ENCODE measurements at places on chromosomes 2 and 18.

GRCh38 chr2:121151311-121152109, 133.5 kb downstream of the TFCP2L1 start:
- no peak for DNase-seq

DNA sequence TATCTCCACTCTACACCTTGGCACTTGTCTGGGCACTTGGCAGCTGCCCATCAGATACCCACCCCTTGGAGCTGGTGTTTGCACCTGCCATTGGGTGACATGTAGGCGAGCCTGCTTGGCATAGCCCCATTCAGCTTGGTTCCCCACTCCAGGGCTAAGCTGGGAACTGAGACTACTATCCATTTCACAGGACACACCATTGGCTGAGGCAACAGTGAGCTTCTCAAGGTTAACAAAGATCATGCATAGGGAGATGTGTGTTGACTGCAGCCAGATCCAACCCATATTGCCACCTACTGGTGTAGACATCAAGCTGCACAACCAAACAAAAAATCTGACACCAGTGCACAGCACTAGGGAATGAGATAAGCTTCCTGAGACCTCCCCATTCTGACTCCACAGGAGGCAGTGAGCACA, 1389.8 kb upstream of the TMEFF2 start:
- DNase-seq: no peak

DNA sequence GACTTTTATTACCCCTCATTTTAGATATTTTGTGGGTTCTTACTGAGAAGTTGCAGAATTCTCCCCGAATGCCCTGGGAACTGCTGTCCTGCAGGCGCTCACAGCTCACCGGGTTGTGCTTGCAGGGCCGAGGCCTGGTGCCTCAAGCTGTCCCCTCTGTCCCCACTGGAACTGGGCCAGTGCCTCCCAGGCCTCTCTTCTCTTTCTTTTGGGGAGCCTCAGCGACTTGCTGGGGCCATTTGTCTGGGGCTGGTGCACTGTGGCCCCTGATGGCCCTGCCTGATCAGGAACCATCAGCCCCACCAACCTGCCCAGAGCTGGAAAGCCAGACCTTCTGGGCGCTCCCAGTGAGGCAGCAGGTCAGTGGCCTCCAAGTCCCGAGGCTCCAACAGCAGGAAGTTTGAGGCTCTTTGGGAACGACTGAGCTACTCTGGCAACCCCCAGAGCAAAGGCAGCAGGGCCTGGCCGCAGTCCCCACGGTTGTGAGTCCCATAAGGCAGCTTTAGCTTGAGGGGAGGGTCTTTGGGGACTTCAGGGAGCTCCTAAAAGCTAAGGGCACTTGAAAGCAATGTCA, 14.7 kb upstream of the NEU4 start:
- no peak for DNase-seq

DNA sequence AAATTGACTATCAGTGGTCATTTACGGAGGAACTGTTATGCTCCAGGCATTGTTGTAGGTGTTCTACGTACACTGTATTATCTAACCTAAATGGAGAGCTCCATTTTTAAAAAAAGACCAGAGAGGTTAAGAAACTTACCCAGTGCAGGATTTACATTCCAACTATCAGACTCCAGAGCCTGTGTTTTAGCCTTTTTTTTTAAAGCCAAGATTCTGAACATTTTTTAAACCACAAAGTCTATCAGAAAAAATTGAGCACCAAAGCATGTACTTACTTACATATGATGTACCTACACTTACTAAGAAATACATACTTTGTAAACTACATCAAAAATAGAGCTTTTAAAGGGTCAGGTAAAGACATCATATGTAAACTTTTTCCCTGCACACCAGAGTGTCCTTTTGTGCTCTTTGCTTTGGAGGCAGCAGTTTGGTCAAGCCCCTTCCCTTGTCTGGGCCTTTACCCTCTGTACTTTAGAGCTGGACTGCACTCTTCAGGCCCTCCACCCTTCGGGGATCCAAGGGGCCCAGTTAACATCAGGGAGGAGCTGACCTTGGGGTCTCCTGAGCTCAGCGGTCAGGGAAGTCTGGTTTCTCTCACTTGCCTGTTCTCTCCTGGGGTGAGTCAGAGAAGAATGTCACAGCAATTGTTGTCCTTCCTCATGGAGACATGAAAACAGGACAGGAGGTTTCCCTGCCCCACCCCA, 58.4 kb downstream of the ITGB1BP1 start:
- no peak for DNase-seq

DNA sequence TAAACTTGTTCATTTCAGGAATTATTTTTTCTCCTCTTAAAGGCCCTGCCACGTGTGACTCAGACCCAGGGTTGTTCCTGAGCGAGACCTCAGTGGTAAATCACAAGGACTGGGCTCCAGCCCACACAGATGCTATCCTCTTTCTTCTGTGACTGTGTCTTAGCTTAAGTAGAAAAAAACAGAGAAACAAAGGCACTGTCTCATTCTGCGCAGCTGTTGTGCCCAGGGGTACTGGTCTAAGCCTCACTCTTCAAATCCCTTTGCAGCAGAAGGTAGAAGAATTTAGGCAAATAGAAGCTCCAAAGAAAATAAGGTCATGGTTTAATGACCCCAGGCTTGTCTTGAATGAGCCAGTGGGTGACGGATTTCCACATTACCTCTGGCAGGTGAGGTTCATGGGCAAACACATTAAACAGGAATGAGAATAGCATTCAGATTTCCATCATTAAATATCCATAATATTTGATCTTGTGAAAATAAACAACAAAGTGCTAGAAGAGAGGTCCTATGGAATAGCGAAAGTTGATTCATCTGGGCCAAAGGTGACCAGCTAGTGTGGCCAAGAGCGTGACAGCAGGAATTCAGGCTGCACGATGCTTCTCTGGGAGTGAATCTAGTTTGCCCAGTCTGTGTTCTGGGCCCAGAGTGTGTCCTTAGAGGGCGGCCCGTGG, 63.3 kb downstream of the LIPG start:
- DNase-seq: no peak

- DNase-seq: no peak
These were observed 236.8 kb downstream of the CLIP4 start for GRCh38 chr2:29351916-29352591.

- DNase-seq: no peak
These were observed 688.9 kb upstream of the NRXN1 start for GRCh38 chr2:51720826-51721225.

DNA sequence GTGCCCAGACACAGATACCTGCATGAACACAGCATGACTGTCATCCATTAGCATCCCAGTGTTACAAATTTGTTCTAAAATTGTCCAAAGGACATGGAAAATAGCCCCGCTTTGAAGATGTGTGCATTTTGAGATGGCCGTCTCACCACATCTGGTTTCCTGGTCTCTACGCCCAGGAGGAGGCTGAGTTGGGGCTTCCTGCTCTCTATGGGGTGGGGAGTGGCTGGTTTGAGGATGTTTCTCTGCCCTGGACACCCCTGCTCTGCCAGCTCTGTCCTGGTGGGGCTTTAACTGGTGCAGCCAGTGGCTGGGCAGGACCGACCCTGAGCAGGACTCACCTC, 74.6 kb upstream of the SMAD7 start:
- no peak for DNase-seq

GRCh38 chr2:99238599-99238998, 16.9 kb downstream of the LYG2 start:
- DNase-seq: no peak

DNA sequence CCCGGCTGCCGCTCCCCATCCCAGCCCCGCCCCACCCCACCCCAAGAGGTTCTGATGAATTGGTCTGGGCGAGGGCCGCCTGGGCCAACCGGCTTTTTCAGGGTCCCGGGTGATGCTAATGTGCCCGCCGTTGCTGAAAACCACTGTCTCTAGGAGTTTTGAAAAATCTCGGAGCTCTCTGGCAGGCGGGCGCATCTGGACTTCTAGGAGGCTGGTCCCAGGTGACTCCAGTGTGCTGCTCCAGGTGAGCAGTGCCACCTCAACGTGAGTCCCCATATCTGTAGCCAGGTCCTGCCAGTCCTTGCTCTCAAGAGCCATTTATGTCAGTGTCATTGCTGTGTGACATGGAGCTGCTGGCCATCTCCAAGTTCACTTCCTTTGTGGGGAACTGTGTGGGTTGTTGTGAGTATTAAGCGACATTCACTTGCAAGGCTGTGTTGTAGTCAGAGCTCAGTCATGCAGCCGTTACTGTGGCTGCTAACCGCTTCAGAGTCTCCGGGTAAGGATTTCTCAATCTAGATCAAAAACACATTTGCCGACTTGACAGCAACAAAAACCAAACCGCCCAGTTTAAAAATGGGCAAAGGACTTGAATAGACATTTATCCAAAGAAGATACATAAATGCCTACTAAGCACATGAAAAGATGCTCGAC, at the start of gene RFX8:
Gene RFX8 (minus strand): TSS at position 382 of the 654 bp plus-strand sequence. CDS start 8,264 bp downstream, outside the sequence.
- peak; percentile 13 for DNase-seq

GRCh38 chr2:24382363-24383073, 22.2 kb upstream of the ITSN2 start:
- peak; percentile 29 for DNase-seq

- DNase-seq: no peak
These were observed 1.1 kb downstream of the MAP2 start for GRCh38 chr2:209424781-209425470.

- no peak for DNase-seq
These were observed 53.6 kb upstream of the LAPTM4A start for GRCh38 chr2:20104900-20105545.

DNA sequence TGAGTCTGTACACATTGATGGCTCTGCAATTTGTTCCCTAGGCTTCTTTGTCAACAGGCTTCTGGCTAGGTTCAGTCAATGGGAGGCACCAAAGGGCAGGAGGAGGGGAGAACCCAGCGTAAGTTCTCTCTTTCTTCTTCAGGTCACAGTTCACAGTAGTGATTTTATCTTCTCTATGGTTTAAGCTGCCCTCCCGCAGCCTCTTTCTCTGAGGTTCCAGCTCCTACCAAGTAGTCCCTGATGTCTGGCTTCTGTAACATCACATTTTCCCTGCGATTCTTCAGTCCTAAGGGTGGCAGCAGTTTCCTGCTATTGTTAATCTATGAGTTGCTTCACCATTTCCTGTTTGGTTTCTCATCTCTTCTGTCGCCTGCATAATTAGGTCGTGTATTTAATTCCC, 107.4 kb downstream of the CPO start:
- peak; percentile 4 for DNase-seq

DNA sequence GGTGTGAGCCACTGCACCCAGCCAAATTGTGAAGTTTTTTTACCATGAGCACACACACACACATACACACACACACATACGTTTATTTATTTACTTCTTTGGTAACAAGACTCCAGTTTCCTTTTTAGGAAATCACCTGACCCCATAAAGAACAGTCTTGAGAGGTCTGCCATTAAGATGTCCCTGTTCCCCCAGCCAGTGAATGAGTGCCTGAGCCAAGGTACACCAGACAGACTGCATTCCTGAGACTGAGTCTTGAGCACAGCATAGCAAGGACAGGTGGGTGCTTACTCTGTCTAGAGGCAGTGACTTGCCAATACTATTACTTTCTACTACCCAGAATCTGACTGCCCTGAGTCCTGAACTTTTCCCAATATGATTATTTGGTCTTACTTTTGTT, 167.2 kb upstream of the SATB2 start:
- no peak for DNase-seq

- no peak for DNase-seq
These were observed 433.5 kb upstream of the MMADHC start for GRCh38 chr2:150020937-150021673.

GRCh38 chr2:147550995-147551731, 293.7 kb upstream of the ACVR2A start:
- no peak for DNase-seq
